ENCODE measurements at places on chromosomes 4 and X.
A peak's percentile ranks its signal among the peaks of the same experiment; 100 is the strongest.

DNA sequence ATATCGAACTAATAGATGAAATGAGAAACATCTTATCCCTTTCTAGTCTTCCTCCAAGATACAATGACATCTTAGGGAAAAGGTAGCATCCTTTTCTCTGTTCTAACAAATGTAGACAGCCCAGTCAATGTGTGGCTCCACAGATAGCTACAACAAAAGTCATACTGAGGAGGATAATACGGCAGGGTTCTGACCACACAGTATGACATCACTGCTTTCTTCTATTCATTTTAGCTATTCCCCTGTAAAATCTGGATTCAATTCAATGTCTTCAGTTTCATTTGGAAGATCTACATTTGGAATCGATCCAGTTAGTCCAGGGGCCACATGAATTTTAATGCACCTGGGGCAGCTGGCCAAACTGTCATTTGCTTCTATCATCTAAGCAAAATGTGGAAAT is 51.4 kb downstream of the ENOX2 start:
- no peak for DNase-seq

- DNase-seq, result peak; percentile 37
Observed at GRCh38 chr4:162461952-162462351, 298.2 kb upstream of the FSTL5 start.

GRCh38 chr4:109025471-109026076 is 262.7 kb upstream of the ETNPPL start:
- DNase-seq, result peak; percentile 15

DNA sequence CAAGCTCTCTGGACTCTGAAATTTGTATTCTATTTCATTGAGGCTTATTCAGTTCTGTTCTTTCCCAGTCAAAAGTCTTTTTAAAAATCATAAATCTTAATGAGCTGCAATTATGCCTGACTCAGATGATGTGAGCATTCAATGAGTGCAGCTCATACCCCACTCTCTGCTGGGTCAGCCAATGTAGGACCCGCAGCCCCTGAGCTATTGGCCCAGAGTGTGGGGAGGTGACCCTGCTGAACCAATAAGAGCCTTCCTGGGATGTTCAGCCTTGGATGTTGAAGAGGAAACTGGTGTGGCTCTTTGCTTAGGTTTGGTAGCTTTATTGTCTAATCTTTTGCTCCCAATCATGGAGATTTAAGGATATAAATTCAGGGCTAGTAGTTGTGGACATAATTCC is 12.1 kb upstream of the TCEAL4 start:
- no peak for DNase-seq

GRCh38 chr4:22999419-22999818 is 306.7 kb downstream of the GBA3 start:
- DNase-seq, result no peak

GRCh38 chr4:108336076-108336475 is 167.3 kb upstream of the LEF1 start:
- DNase-seq, result peak; percentile 74

GRCh38 chr4:105387466-105387865 is 86.4 kb downstream of the PPA2 start:
- DNase-seq, result no peak

DNA sequence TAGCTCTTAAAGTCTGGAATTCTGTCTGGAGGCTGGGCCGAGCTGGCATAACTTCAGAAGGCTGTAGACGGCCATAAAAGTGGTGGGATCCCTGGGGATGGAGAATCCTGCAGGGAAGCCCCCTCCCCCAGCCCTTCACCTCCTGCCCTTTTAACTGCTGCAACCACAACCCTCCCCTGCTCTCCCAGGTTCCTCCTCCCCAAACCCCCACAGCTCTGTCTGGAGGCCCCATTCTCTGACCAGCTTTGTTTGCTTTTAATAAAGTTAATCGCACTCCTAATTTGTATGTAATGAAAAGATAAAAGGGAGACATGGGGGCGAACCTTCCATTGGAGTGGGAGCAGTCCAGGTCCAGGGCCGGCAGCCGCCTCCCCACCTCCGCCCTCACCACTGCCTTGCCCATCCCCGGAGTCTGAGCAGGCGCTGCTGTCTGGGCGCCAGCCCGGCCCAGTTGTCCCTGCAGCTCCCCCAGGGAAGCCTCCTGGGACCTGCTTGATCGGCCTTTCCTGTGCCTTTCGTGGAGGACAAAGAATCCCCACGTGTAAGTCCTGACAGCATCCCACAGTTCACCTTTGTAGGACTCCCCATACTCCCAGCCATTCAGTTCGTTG is 84.3 kb downstream of the PJA1 start:
- no peak for DNase-seq

DNA sequence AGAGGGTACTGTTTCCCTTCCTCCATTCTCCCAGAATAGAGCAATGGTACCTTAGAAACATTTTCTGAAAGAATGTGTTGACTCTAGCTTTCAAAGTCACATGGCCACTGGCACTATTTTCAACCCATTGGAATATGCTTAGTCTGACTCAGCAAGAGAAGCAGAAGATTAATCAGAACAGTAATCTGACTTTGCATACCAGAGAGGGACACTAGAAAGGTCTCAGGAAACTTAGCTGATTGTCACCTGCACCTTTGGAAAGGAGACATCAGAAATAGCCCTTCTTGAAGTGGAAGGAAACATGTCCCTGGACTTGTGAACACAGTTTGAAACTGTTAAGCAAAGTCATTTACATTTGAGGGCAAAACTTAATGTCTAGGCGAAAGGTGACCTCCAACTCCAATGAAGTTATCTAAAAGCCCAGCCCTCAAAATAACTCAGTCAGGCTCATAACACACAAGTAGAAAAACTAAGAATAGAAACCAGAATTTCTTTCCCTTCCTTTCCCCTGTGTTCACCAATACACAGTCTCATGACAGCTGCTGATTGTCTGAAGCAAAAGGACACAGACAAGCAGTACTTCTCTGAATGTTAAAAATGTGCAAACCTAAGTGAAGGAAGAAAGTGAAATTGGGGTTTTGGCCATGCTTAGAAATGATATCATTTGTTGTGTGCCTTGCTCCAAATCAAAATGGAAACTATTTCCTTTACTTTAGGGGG is 270.8 kb downstream of the GRIA3 start:
- no peak for DNase-seq

GRCh38 chrX:107197319-107197718 is 8.9 kb downstream of the NUP62CL start:
- DNase-seq, result no peak

- no peak for DNase-seq
Observed at GRCh38 chr4:46994007-46994405, 625 bp upstream of the GABRA4 start.

DNA sequence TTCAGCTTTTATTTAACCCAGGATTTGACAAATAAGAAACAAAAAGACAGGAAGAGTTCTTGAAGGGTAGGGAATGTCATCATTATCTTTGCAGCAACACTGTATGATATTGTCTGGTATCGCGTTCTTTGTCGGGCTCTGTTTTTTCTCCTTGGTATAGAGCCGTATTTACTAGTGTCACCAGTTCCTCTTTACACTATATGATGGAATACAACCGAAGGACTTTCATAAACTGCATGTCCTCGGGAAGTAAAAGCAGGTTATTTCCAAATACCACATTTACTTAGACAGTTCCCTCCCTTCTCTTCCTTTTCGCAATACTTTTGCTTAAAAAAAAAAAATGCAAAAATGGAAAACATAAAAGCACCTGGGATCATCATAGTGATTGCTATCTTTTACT is 96.6 kb upstream of the IL13RA1 start:
- DNase-seq, result no peak

DNA sequence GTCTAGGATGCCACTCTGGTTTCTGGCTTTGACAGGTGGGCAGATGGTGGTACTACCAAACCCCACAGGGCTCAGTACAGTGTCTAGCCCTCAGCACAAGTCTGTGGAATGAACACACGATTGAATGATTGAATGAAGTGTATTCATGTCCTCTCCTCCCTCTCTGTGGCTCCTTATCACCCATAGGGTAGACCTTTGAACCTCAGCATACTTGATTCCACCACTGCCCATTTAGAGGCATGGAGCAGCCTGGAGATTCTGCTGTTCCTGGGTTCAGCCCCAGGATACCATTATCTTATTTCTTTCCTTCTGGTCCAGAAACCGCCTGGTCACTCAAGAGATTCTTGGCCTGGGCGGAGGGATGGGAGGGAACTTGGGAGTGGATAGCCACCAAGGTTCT is 53.9 kb downstream of the PRPS1 start:
- no peak for DNase-seq

DNA sequence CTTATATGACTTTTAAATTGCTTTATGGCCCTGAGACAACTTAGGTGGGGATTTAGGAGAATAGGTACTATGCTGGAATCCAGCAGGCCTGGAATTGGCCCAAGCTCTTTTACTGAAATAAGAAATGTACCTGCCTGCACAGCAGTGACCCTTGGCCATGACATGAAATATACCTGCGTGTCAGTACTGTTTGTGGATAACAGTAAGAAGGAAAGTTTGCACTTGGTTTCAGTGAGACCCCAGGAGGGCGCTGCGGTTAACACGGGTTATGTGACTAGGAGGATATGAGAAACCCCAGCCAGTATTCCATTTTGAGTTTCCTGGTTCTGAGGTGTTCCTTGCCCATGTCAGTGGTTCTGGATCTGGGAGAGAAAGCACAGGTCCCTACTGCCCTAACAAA is 5.3 kb downstream of the MTM1 start:
- DNase-seq, result no peak

Measured in bronchial epithelial cell (primary cell).